Gastrocnemius medialis (tissue), 4 donors: ENCODE measurements at places on chromosomes 2 and 18. TPM values are rescaled to one million over a fixed set of nuclear protein-coding genes. Genes with fewer than 3 reads are reported as not detected.

DOCK10 gene
- total RNA-seq = 1.9 TPM

DNA sequence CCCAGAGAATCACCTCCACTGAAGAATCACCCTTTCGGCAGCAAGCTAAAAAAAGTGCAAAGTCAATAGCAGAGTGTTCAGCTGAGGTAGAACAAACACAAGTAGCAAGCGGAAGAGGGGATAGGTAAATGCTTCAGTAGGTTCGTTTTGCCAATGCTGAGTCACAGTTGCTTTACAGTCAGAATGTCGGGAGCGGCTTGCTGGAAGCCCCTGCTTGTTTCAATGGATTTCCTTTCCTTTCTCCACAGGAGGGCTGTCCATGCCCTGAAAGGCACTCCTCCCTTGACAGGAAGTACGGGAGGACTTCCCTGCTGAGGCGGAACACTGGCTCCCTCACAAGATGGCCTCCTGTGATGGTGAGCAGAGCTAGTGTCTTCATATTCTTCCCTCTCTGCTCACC, 146.2 kb upstream of the LYPD1 start:
- DNase-seq = no peak

LBX2 gene
- total RNA-seq = 0.59 TPM

CYP27C1 gene
- total RNA-seq = not detected

KCNS3 gene
- 103 TPM for total RNA-seq

GRCh38 chr2:25305775-25306174, 36.0 kb downstream of the DNMT3A start:
- no peak for DNase-seq

- DNase-seq = no peak
Measured at GRCh38 chr2:47178341-47178740, 23.2 kb upstream of the STPG4 start.

CCDC74B gene
- total RNA-seq = 1.2 TPM

DNA sequence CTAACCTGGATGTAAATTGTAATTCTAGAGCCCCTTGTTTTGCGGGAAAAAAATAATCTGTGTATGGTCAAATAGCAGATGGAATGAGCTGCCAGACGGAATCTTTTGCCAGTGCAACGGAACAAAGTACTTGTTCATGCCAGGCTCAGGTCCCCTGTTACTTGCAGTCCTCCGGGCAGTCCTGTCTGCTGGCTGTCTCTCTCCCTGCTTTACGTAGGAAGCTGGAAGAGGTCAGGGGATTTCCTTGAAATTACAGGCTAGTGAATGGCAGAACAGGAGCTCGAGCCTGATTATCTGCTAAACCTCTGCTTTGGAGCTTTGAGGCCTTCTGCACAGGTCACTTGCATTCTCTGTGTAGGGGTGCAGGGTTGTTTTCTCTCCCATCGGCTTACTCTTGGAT, 54.8 kb downstream of the LRRFIP1 start:
- DNase-seq = no peak

DNA sequence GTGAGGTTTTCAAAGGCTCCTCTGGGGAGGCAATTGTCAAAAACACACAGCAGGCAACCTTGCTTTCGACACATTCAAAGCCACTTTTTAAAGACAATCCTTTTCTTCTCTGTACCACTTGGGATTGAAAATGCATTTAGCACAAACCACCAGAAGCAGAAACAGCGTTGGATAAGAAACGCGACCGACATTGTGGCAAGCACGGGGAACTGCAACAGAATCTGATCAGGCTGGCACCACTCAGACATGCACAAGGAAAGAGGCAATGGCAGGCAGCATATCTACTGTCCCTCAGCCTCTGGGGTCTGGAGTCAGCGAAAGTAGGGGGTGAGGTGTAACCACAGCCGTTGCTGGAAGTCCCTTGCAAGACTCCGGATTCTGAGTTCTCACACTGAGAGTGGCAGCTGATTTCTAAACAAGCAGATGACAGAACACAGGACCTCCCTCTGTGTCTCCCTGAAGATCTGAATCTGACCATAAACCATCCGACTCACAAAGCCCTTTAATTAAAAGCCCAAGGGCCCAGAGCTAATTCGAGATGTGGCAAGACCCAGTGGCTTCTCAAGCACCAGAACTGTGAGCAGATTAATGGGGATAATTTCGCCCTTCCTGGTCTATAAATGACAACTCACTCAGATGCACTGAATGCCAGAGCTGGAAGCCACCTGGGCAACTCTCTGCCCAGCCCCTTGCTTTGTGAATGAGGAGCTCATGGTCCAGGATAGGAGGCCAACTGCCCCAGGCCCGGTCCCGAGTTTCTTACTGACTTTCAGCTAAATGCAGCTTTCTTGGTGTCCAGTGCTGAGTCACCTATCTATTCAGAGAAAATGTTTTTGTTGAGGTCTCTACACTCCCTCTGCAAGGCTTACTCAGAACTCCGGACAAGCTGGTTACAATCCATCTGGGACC, 29.6 kb downstream of the CYRIA start:
- no peak for DNase-seq

- DNase-seq = no peak
Measured at GRCh38 chr2:40348665-40349064, 103.2 kb downstream of the SLC8A1 start.

DNA sequence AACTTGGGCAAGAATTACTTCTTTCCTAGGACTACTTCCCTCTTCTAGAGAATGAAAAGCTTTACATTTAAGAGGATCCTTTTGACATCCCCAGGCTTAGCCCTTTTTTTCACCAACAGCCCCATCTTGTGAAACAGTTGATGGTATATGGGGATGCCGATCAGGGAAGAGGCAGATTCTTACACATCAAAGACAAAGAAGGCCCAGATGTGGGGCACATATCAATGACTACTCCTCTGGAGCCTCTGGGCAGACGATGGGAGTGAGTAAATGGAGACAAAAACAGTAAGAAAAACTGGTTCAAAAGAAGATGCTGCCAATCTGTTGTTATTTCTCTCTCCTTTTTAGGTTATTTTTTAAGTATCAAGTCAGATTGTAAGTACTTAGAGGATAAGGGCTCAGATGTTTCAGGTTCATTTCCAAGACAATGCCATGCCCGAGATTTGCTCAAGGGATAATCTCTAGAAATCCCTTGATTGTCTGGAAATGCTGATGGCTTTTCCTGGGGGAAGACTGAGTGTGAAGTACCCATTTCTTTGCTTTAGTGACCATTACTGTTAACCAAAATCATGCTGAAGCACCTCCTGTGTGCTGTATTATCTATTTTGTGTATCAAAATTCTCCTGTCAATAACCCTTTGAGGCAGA, 117.5 kb downstream of the EPHA4 start:
- no peak for DNase-seq

GRCh38 chr2:99028558-99028957, 92.5 kb upstream of the CRACDL start:
- DNase-seq = no peak

- no peak for DNase-seq
Measured at GRCh38 chr2:75253526-75253925, 54.2 kb upstream of the TACR1 start.

ITPRIPL1 gene
- total RNA-seq = 0.75 TPM

GRCh38 chr2:12177455-12178288, 431.2 kb downstream of the LPIN1 start:
- DNase-seq = no peak

GRCh38 chr2:146323564-146323963, 1521.3 kb upstream of the ACVR2A start:
- no peak for DNase-seq

GRCh38 chr2:168480356-168480755, 24.3 kb downstream of the CERS6 start:
- no peak for DNase-seq

GRCh38 chr2:55107436-55107835, 57.2 kb upstream of the RTN4 start:
- no peak for DNase-seq

- DNase-seq = no peak
Measured at GRCh38 chr2:127365211-127365643, 22.5 kb downstream of the MAP3K2 start.

PRSS56 gene
- 2.5 TPM for total RNA-seq

TSPYL6 gene
- total RNA-seq = not detected

DNA sequence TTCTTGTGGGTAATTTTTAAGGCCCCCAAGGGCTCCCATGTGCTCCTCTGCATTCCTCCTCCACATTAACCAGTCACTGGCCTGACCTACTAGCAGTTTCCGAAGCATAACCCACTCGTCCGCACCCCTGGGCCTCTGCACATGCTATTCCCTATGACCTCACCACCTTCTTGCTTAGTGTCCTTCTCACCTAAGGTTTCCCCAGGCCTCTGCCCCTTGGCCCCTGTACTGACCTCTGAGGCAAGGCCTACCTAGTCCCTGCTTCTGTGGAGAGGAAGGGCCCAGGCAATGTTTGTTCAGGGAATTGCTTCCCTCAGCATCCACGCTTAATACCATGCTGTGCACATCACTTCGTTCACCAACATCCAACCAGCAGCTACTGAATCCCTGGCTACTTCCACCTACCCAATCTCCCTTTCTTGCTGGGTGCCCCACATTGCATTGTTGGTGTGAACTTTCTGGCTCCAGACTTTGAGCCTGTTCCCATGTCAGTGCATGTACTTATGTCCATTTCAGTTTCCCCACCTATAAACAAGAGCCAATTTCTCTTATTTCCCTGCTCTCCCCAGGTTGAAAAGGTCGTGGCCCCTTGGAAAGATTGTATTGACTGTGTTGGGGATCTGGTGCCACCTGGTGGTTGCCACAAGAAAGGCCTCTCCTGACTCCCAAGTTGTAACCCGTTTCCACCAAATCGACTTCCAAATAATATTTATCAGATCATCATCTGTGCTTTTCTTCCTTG, 19.2 kb upstream of the TMEM177 start:
- no peak for DNase-seq

FAM237A gene
- total RNA-seq = not detected

TTC31 gene
- 9.6 TPM for total RNA-seq

- no peak for DNase-seq
Measured at GRCh38 chr2:67955748-67956603, 106.8 kb downstream of the C1D start.

DNA sequence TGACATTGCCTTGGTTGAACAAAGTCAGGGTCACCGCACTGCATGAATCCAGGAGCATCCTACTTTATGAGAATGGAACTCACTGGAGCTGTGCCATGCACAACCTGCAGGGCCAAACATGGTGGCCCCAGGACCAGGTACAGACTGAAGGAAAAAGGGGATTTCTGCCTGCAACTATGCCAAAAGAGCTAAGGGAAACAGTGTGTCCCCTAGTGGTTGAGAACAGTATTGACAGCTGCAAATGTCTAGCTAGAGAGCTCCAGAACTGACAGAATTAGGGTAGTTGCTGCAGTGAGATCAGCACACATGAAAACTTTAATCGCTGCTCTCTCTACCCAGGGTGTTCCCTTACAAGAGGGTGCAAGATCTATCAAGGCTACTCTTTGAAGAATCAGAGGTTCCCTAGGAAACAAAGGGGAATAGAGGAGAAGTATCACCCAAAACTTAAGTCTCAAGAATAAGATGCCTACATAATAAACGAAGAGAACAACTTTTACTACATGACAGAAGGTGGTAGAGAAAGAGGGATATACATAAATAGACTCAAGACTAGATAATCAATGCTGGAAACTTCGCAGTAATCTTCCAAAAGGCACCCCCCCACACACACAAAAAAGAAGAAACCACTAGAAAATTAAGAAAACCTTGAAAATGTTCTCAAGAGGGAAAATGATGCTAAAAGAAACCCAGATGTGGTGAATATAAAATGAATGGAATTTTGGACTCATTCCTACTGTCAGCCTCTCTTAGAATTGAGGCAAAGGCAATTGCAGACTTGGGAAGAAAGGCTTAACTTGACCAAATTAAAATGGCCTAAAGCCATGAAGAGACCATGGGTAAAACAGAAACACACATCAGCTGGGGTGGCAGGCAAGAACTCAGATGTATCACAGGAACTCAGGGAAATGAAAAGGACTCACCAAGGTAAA, 43.6 kb upstream of the IHH start:
- no peak for DNase-seq

RAB12 gene
- total RNA-seq = 243 TPM

DNA sequence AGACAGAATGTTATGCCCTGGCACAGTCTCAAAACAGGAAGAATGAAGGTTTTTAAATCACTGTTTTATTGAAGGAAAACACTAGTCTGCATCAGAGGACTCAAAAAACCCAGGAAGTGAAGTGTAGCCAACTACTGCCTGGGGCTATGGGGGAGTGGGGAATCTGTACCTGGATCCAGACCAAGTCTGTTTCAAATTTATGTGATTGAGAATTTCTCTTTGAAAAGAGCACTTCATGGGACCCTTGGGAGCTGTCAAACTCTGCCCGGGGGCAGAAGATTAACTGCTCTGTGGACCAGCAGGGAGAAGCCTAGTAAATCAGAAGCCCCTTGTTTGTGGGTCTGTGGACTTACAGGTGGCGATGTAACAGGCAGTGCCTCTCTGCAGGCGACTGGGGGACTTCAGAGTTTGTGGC, 45.3 kb upstream of the TANC1 start:
- DNase-seq = no peak

HOXD11 gene
- total RNA-seq = not detected

DNA sequence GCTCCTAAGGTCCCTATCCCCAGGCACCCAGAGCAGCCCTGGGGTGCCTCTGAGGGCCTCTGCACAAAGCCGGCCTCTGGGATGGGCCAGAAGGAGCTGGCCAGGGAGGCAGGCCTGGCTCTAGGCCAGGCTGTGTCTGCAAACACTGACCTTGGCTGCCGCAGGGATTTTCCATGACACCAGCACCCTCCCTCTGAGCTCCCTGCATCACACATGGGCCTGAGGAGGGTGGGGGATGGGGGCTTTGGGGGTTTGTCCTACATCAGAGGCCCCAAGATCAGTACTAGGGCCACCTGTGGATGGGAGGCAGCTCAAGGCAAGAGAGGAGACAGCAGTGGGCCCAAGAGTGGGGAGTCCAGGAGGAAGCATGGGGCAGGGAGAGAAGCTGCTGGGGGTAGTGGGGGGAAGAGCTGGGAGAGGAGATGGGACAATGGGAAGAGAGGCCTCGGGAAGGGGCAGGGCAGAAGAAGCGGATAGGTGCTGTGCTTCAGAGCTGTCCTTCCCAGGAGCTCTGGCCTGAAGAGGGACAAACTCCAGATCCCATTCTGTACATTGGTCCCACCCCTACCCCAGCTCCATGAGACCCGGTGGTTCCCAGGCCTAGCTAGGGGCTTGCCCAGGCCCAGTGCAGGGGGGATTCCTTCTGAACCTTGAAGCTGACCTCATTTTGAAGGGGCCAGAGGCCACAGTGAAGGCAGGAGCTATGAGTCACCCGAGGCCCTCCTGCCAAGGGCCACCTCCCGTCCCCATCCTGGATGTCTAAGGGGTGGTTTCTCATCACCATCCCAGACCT, 28.0 kb downstream of the KCNK3 start:
- DNase-seq = peak; percentile 85
